Activated CD4-positive, CD25-positive, alpha-beta regulatory T cell (primary cell): ENCODE measurements at places on chromosomes 2 and 18.

DNA sequence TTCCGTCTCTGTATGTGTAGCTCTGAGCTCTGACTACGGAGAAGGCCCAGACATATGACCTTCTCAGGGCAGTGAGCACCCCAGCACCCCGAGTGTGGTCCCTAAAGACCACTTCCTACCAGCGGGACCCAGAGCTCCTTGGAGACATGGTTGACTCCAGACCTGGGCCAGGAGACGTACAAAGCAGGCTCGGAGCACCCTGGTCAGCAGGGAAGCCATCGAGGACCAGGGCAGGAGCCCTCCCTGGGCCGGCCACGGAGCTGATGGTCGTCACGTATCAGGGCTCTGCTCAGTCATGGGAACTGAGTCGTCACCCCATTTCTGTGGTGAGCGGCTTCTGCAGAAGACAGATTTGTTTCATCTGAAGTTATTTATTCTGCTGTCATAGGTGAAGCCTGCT, 12.8 kb upstream of the NEU4 start:
- no peak for DNase-seq

DNA sequence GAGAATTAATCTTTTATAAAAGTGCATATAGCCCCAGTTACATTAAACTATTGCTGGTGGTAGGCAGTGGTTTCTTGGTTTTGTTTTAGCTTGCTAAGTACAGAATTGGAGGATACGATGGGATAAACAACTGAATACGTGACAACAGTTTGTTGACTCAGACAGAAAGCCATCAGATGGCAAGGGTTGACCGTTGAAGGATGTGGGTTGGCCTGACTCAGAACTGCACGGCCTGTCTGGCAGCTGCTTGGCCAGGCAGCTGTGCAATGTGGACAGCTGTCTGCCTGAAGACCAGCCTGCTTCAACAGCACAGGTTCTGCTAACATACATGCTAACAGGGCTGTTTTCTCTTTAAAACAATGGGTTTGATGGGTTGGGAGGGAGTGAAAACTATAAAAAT, 46.6 kb downstream of the PRKRA start:
- DNase-seq, result no peak

GRCh38 chr2:97697252-97698235, 15.8 kb upstream of the ZAP70 start:
- peak; percentile 97 for DNase-seq

GRCh38 chr2:113158884-113159553, 14.8 kb upstream of the PSD4 start:
- DNase-seq, result no peak

DNA sequence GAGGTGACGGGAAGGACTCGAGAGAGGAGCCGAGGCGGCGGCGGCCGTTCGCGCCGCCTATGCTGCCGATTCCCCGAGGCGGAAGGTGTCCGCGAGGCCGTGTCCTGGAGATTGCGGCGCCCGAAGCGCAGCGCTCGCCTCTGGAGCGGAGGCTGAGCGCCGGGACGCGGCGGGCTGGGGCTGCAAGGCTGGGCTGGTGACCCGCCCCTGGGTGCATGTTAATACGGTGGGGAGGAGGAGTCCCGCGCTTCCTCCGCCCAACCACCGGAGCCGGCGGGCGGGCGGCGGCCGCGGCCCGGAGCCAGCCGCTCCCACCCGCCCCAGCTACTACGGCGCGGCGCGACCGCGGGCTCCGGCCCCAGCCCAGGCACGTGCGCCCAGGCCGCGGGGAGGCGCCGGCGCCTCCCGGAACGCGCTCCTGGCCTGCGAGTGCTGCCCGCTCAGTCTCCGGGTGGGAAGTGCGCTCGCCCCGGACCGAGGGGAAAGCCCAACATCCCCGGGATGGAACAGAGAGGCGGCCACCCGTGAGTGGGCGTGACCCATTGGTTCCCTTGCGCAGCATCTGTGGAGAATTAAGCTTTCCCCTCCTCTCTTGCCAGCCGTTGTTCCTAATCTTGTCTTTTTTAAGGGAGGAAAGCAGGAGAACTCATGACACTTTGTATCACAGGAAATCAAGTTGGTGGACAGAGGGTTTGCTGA, at the start of gene DLGAP1:
DLGAP1 (minus strand) TSS at position 195 of the 699 bp plus-strand sequence.
- DNase-seq, result peak; percentile 3

- DNase-seq, result no peak
Observed at GRCh38 chr2:164617466-164617865, 3.8 kb downstream of the GRB14 start.

- no peak for DNase-seq
Observed at GRCh38 chr2:168241208-168241607, 6.2 kb downstream of the STK39 start.

DNA sequence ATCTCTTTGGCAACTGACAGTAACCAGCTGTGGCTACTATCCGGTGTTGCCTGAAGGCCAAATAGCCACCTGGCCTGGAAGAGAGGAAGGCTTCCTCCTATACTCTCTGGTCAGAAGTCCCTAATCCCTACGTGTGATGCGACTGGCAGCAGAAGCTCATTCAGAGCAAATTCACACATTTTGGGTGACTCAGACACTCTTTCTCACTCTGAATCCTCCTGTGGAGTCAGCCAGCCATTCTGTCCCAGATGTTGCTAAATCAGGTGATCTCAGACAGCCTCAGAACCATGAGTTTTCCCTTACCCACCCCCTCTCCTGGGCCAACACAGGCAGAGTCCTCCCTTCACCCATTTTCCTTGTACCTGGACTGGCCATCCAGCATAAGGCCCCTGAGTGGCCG, 34.7 kb downstream of the CFAP53 start:
- no peak for DNase-seq
